Posterior vena cava (tissue), 2 donors: ENCODE measurements at places on chromosomes 6 and 20. TPM values are rescaled to one million over a fixed set of nuclear protein-coding genes. Genes with fewer than 3 reads are reported as not detected.

Gene CALHM5
- 7.2 TPM for total RNA-seq

Gene KIFC1
- 1.0 TPM for total RNA-seq

Gene SLC17A4
- total RNA-seq: not detected

Gene FAM83C
- not detected for total RNA-seq

Gene GFOD1
- 16.8 TPM for total RNA-seq

Gene PRSS16
- 0.28 TPM for total RNA-seq

Gene CLVS2
- total RNA-seq: not detected

DNA sequence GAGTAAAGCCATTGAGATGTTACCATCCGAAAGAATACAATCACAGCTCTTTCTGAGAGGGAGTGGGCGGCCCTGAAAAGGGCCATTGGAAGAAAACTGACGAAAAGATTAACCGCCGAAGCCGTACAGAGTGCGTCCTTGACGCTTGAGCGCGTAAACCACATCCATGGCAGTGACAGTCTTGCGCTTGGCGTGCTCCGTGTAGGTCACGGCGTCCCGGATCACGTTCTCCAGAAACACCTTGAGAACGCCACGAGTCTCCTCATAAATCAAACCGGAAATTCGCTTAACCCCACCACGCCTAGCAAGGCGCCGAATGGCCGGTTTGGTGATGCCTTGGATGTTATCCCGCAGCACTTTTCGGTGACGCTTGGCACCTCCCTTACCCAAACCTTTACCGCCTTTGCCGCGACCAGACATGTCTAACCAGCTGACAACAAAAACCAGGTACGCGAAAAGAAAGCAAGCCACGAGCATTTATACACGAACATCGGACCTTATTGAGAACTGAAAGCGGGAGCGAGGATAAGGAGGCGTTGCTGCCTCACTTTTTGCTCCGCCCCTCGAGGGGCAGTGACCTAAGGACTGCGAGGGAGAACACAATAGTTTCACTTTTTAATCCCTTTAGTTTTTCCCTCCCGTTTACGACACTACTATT, 60.3 kb upstream of the HFE start:
- DNase-seq: peak; percentile 95

DNA sequence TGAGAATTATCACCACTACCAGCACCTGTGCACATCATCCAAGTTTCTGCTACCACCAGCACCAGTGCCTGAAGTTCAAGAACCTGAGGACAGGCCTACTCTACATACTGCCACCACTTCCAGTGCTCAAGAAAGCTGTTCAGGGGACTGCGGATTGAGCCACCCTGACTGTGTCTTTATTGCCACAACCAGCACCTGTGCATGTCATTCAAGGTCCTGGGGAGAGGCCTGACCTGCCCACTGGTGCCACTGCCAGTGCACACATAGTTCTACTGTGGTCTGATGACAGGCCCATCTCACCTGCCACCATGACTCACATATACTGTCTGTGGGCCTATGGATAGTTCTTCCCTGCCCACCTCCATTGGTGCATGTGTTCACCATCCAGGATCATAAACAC, 559.4 kb downstream of the COL12A1 start:
- no peak for DNase-seq

GRCh38 chr6:34970957-34971356, 81.9 kb downstream of the ANKS1A start:
- no peak for DNase-seq

DNA sequence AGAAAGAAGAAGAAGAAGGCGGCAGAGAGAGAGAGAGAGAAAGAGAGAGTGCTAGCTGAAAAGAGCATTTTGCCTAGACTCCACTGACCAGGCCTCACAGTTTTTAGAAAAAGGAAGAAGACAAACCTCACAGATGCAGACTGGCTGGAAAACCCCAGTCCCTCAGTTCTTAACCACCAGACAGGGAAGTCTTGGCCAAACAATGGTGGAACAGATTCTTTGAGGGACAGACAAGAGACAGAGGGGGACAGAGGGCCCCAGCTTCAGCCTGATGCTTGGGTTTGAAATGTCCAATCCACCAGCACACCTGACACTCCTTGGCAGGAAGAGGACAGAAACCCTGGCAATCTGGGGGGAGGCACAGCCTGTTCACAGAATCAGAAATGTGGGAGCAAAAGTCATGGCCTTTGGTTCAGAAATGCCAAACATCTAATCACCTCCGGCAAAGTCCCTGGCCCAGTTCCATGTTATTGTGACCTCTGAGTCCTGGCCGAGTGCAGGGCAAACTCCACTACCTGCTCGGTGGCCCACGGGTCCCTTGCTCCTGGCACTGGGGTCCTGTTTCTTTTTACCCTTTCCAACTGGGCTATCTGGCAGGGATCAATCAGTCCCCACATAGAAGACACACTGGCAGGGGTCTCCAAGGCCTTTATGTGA, 235.2 kb downstream of the LY86 start:
- no peak for DNase-seq

DNA sequence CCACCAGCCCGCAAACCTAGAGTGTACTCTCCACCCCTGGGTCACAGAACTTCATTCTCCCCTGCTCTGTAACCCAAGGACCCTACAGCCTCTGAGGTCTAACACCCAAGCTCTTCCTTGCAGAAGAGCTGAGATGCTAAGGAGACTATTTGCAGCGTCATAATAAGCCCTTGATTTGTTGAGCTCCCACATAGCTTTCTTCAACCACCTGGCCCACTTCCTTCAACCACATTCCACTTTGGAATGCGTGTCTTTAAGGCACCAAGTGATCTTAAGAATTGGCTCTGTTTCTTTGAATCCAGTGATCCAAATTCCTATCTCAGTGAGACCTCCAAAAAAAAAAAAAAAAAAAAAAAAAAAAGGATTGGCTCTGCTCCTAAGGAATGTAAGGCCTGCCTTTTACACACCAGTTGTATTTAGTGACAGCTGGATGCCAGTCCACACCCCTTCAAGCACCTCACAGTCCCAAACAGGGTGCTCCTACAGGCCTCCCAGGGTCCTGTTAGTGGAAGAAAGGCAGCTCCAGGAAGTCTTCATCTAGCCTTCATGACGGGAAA, 106.2 kb downstream of the UBE3D start:
- no peak for DNase-seq

- DNase-seq: peak; percentile 69
These were observed 60.9 kb downstream of the DLL1 start for GRCh38 chr6:170229851-170230519.

DNA sequence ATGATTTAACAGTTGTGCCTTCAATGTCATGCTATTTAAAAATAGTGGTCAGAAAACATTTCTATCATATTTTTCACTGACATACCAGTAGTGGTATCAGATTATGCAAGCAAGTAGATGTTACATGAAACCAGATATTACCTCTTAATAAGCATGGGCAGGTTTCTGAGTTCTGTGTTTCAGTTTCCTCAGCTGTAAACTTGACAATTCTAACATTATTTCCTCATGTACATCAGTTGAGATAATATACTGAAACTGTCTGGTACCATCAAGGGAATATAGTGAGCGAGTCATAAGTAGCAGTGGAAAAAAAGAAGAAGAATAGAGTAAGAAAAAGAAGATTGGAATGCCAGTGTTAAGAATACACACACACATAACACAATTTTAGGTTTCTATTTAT, 477.9 kb upstream of the MANEA start:
- no peak for DNase-seq

DNA sequence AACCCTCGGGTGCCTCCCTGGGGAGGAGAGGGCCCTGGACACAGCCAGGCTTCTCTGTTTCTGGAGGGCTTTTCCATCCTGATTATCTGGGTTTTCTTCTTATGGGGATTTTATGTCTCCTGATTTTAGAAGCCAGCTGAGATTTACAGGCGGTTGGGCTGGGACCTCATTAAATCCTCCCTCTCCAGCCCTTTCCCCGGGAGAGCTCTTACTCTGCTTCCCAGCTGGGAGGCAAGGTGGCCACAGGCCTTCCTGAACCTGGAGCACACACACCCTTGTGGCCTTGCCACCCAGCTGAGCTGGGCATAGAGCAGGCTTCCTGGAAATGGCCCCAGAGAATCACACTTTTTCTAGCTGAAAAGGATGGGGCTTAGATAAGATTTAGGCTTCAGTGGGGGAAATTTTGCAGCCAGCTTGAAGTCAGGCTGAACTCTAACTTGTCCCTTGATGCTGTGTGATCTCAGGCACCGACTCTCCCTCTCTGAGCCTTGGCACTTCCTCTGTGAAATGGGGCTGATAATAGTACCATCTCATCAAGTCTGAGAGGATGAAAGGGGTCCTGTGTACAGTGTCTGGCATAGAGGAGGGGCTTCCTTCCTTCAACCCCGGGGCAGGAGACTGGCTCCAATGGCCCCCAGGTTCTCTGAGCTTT, 16.6 kb downstream of the VSTM2L start:
- DNase-seq: no peak

- DNase-seq: peak; percentile 16
These were observed 797.7 kb upstream of the MAN1A1 start for GRCh38 chr6:120147071-120147871.

DNA sequence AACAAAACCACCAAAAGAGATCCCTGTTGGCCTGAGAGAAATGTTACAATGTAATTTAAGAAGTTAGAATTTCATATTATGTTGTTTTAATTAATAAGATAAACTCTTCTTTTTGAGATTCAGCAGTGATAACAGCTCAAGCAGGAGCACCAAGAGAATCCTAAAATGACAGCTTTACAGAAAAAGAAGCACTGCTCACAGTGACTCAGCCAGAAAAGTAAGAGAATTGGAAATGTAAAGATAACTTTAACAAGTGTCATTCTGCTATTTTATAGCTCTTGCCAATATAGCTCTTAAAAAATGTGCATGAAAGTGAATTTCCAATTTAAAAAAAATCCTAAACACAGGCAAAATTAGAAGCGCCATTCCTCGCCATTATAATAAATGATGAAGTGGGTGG, 111.3 kb downstream of the UBE3D start:
- DNase-seq: no peak

DNA sequence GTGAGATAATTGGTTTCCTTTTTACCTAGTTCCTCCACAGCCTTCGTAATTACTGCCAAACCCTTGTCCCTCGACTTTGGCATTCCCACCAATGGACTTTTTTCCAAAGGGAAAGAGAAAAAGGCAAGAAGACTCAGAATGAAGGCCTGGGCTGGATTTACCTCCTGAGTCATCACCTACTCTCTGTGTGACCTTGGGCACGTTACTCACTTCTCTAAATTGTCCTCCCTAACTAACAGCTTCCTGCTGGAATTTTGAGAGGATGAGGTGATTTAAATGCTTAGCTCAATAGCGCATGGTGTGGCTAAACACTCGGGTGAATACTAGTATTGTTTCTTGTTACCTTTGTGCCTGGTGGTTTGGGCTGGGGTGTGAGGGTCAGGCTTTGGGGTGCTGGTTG, 146.6 kb downstream of the DHX35 start:
- DNase-seq: no peak

DNA sequence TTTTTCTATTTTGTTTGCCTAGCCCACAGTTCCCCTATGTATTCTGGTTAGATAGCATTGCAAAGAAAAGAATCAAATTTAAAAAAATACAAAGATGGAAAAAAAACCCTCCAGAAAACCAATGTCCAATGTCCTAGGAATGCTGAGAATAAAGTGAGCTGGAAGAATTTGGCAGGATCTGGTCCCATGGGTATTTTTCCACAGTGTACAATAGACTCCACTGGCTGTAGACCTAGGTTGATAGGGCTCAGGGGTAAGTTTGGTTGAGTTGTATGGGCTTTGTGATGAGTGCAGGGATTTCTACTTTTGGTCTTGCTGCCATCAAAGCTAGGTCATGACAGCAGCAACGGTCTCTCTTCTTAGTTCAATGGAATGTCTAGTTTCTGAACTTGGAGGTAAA, 41.5 kb downstream of the SLC22A2 start:
- DNase-seq: no peak

GRCh38 chr6:148973538-148974208, 226.8 kb downstream of the UST start:
- no peak for DNase-seq

GRCh38 chr20:62570403-62570802, 71.9 kb upstream of the SLCO4A1 start:
- no peak for DNase-seq

DNA sequence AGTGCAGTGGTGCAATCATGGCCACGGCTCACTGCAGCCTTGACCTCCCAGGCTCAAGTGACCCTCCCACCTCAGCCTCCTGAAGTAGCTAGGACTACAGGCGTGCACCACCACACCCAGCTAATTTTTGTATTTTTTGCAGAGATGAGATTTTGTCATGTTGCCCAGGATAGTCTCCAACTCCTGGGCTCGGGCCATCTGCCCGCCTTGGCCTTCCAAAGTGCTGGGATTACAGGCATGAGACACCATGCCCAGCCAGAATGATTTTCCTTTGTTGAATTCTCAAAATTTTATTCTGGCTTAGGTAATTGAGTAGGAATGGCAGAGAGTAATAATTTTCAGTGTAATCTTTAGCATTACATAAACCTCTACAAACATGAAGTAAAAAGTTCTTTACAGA, 37.1 kb downstream of the SLC16A10 start:
- DNase-seq: no peak

DNA sequence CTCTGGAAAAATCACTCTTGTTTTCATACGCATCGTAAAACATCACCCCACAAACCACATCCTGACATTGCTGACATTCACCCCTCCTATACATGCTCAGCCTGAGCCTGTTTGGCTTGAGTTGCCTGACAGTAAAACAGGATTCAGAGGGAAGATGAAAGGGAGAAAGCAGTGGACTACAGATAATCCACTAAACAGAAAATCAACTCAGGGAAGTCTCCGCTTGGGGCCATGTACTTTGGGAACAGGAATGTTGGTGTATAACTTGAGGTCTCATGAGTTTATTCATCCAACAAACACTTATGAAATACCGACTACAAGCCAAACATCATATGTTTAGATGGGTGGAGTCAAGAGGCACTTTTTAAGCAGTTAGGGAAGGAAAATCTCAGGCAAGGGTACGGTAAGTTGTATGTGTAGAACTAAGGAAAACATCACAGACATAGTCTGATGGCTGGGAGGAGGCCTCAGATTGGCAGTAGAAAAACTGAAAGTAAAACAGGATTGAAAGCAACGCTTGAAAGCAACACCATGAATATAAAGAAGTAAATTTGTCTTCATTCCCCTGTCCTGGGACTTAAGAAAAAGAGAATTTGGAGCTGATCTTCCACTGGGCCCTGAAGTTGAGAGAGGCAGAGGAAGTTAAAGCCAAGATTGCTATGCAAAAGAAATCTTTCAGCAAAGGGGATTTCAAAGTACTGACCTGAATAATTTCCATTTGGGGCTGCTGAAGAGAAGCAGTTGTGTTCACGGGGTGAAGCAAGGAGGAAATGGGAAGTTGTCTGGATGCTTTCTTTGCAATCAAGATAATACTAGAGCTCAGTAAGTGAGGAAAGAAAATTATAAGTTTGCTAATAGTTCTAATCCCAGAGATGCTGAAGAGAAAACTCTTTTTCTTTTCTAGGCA, 28.8 kb downstream of the PDE7B start:
- no peak for DNase-seq

- DNase-seq: no peak
These were observed 130.5 kb upstream of the DTNBP1 start for GRCh38 chr6:15793288-15793687.

GRCh38 chr6:32109114-32109764, at the start of gene TNXB:
TSS of gene TNXB (minus strand) at chr6:32109338. CDS start at chr6:32098198, 11,140 bp downstream.
- DNase-seq: no peak

GRCh38 chr6:54629131-54629530, 217.4 kb upstream of the FAM83B start:
- DNase-seq: no peak
